ENCODE measurements at places on chromosomes 2 and 18.

DNA sequence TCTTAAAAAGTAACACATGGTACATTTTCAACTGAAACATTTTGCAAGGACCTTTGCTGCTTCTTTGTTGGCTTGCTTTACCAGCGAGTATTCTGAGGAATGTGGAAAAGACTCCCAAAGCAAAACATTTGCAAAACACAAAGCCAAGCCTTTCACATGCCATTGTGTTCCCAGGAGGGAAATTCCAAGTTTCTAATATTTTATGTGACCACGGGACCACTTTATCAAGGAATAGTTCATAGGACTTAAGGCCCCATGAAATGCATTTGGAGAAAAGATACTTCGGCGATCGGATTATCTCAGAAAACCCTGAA is 26.2 kb downstream of the CYP27C1 start:
- no peaks in the 10 kb centered on the region for H3K27me3 ChIP-seq
- no peak overlapping the region for H3K27ac ChIP-seq
- H3K36me3 ChIP-seq: no peaks in the 10 kb centered on the region
- H3K4me1 ChIP-seq: no peaks in the 10 kb centered on the region
- no peak overlapping the region for H3K4me3 ChIP-seq

DNA sequence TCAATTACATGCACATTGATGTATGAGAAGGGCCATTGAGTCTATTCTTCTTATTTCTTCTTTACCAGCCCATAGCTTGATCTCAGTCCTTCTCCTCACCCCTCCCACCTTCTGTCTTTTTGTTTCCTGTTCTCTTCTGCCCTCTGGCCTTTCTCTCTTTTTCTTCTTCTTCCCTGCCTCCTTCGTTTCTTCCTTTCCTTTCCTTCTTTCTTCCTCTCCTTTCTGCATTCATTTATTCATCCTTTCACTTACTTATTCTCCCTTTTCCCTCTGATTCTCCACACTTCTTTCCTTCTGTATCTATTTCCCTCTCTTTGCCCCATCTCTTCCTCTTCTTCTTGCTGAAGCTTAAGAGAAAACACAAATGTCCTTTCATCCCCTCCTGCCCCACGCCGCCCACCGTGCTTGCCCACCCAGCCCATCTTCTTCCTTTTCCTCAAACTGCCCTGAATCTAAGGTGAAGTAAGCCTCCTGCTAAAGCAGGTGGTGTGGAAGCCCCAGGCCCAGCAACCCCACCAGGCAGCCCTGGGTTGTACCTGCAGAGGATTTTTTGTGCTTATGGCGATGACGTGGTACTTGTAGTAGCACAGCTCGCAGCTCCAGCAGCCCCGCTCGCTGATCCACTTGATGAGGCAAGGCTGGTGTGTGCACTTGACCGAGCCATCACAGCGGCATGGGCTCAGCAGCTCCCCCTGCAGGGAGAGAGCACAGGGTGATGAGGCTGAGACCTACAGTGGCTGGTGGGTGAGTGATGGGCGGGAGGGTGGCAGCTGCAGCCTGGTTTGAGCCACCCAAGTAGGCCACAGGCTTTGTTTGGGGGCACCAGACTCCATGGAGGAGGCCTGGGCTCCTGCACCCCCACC is 89.0 kb downstream of the MARCHF4 start:
- H3K36me3 ChIP-seq: no peaks in the 10 kb centered on the region
- DNase-seq: no peak
- no peaks in the 10 kb centered on the region for H3K4me1 ChIP-seq
- H3K4me3 ChIP-seq: no peak overlapping the region
- H3K27ac ChIP-seq: no peak overlapping the region

GRCh38 chr18:32287249-32287648 is 97.4 kb downstream of the MEP1B start:
- H3K36me3 ChIP-seq: no peaks in the 10 kb centered on the region
- no peak overlapping the region for H3K4me3 ChIP-seq
- H3K27ac ChIP-seq: no peak overlapping the region
- H3K27me3 ChIP-seq: no peaks in the 10 kb centered on the region

GRCh38 chr2:72694715-72695496 is 130.9 kb downstream of the EXOC6B start:
- no peaks in the 10 kb centered on the region for H3K36me3 ChIP-seq
- H3K4me1 ChIP-seq: no peaks in the 10 kb centered on the region

DNA sequence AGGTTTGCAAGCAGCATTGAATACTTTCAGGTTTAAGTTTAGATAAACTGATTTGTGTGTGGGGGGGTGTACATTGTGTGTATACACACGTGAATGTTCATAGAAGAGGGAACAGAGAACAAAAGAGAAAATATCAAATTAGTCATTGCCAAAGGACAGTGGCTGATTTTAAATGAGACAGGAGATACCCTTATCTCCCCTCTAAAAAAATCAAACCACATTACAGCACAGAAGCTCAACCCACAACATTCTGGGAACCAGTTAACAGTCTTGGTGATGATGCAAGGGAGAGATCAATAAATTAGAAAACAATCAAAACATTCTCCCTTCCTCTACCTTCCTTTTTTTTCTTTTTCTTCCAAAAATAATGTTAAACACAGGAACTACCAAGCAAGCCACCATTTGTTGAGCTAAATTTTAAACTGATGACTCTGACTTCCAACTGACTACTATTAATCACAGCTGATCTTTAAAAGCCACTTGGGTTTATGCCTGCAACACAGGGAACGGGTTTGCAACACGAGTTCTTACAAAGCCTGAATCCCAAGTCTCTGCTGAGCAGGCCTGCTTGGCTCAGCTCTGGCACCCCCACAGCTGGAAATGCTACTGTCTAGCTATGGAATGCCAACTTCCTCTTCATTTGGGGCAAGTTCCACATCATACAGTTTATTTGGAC is 119.2 kb upstream of the ACVR1C start:
- H3K27me3 ChIP-seq: no peaks in the 10 kb centered on the region
- H3K4me3 ChIP-seq: no peak overlapping the region
- no peak overlapping the region for H3K27ac ChIP-seq
- DNase-seq: no peak
- peaks cover 10% of the 10 kb centered on the region for H3K36me3 ChIP-seq

- DNase-seq: no peak
- H3K36me3 ChIP-seq: no peaks in the 10 kb centered on the region
- no peaks in the 10 kb centered on the region for H3K4me1 ChIP-seq
- no peak overlapping the region for H3K4me3 ChIP-seq
- no peaks in the 10 kb centered on the region for H3K27me3 ChIP-seq
These were observed 255.1 kb upstream of the TMEM200C start for GRCh38 chr18:6150430-6150829.

DNA sequence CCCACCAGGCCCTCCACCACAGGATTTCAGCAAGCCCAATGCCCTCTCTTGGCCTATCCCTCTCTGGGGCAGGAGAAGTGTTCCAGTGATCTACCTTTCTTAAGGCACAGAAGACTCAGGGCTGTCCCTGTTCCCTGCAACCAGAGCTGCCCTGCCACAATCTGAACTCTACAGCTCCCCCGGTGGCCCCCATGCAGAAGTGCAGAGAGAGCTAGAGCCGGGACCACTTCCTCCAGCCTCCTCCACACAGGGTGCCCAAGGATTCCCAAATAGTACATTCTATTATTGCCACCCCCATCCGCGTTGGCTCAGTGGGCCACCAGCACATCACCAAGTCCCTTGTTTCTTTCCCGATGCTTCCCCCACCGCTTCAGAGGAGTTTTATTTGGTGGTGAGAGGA is 114.8 kb upstream of the PTPRM start:
- H3K36me3 ChIP-seq: no peaks in the 10 kb centered on the region
- no peak overlapping the region for H3K4me3 ChIP-seq
- DNase-seq: no peak
- H3K4me1 ChIP-seq: no peaks in the 10 kb centered on the region

GRCh38 chr18:71327441-71327840 is 1038.6 kb downstream of the SOCS6 start:
- H3K36me3 ChIP-seq: no peaks in the 10 kb centered on the region
- DNase-seq: no peak
- H3K27me3 ChIP-seq: no peaks in the 10 kb centered on the region
- no peaks in the 10 kb centered on the region for H3K4me1 ChIP-seq

DNA sequence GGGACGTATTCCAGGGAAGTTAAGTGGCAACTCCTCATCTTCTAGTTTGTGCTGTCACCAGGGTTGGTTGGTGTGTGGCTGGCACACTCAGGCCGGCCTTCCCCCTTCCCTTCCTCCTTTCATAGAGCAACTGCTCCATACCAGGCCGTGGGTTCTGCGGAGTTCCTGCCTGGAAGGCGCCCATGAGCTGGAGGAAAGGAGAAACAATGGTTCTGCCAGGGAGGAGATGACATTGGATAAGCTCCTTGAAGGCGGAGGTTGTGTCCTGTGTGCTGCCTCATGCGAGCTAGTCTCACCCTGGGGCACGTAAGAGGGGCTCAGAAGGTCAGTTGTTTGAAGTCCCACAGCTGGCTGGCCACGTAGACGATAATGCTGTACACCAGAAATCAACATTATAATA is 19.2 kb downstream of the ASAP2 start:
- H3K27ac ChIP-seq: no peak overlapping the region
- H3K36me3 ChIP-seq: no peaks in the 10 kb centered on the region
- H3K4me1 ChIP-seq: no peaks in the 10 kb centered on the region
- H3K4me3 ChIP-seq: no peak overlapping the region

DNA sequence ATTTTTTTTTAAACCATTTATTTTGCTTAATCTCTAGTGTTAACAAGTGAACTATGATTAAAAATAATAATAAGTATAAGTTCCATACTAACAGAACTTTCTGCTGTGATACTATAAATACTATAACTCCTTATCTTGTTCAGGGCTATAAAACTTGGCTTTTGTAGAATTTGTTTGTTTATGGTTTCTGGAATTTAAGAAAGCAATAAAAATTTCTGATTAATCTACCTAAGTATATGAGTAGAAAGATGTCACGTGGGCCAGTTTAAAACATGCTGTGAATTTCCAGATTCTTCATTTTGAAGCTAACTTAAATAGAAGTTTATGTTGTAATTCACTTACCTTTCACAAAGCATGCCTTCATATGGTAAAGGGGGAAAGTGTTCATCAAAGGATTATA is 1236.3 kb upstream of the ACVR2A start:
- no peak overlapping the region for H3K4me3 ChIP-seq
- H3K27ac ChIP-seq: no peak overlapping the region
- H3K36me3 ChIP-seq: no peaks in the 10 kb centered on the region
- no peak for DNase-seq

DNA sequence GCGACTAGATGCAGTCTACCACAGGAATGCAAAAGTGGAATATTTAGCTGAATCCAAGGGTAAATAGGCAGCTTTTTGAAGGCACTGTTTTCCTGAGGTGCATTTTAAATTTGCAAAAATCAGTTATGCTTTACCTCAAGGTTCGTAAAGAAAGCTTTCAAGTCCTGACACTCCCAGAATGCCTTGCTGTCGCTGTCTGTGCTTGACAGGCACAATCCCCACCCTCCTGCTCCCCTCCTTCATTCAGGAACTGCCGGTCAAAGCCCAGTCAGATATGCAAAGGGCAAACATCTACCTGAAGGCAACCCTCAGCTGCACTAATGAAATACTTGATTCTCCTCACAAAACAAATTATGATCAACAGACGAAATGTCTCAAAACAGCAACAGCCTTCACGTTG is 97.4 kb upstream of the DDX18 start:
- no peak overlapping the region for H3K27ac ChIP-seq
- DNase-seq: no peak
- H3K4me3 ChIP-seq: no peak overlapping the region

DNA sequence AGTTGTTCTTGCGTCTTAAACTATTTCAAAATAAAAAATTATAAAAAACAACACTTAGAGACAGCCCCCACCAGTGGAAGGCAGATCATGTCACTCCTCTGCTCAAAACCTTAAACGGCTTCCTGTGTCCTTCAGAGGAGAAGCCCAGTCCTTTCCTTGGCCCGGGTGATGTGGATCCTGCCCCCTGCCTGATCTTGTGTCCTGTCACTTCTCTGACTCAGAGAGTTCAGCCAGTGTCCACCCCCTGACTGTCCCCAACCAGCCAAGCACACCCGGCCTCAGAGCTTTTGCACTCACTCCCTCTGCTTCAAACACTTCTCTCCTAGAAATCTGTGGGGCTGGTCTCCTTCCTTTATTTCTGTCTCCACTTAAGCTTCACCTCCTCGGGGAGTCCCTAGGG is 35.4 kb downstream of the TOGARAM2 start:
- H3K36me3 ChIP-seq: no peaks in the 10 kb centered on the region
- DNase-seq: no peak
- peaks cover 68% of the 10 kb centered on the region for H3K4me1 ChIP-seq

- H3K27ac ChIP-seq: peak overlapping the region; percentile 28
- no peak for DNase-seq
- H3K27me3 ChIP-seq: no peaks in the 10 kb centered on the region
- H3K4me3 ChIP-seq: no peak overlapping the region
These were observed 76.9 kb downstream of the TTC21B start for GRCh38 chr2:165876712-165877111.

DNA sequence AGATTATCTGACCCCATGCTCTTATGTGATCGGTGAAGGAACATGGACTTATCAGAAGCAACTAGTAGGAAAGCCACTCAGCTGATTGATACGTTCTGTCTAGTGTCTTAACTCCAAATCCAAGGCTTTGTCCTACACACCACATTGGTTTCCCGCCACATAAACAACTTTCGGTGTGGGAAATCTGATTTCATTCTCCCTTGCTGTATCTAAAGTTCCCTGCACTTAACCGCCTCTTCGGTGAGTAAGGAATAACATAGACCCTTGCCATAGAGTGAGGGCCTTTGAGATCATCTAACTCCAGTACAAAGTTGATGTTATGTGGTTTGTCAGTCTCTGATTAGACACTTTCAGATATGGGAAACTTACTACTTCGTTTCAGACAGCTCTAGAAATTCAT is 538.2 kb upstream of the TNP1 start:
- no peaks in the 10 kb centered on the region for H3K4me1 ChIP-seq
- H3K27me3 ChIP-seq: no peaks in the 10 kb centered on the region
- H3K36me3 ChIP-seq: no peaks in the 10 kb centered on the region
- H3K4me3 ChIP-seq: no peak overlapping the region
- no peak for DNase-seq

DNA sequence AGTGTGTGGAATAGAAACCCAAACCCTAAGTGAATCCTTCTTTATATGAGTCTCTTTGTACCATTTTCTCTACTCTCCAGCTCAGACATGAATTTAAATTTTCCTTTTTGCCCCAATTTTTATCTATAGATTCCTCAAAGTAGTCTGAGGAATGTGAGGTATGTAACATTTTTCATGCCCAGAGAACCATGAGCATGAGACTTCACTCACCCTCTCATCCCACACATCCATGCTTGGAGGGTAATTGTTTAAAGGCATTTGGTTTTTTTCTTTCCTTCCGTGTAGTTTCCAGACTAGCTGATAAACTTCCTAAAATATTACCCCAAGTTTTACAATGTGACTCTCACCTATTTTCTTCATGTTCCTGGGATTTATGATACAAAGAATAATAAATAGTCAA is 2056.8 kb upstream of the CELF4 start:
- H3K36me3 ChIP-seq: no peaks in the 10 kb centered on the region
- no peaks in the 10 kb centered on the region for H3K27me3 ChIP-seq
- no peak for DNase-seq
- H3K4me3 ChIP-seq: no peak overlapping the region
- H3K27ac ChIP-seq: no peak overlapping the region
- H3K4me1 ChIP-seq: no peaks in the 10 kb centered on the region

DNA sequence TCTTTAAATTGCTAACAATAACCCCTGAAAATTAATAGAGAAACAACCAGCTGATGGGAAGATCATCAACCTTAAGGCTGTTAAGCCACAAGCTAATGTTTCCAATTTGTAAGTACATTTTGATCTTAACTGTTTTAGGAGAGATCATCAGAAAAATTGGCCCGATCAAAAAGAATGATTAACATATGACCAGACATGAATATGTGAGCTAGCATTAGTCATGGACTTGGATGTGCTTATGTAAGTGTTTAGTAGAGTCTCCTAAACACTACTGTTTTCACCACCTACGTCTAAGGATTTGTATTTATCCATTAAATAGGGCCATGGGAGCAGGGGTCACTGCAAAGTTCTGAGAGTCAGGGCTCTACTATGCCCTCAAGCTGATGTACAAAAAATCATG is 4.3 kb downstream of the LMAN1 start:
- H3K27ac ChIP-seq: no peak overlapping the region
- no peak for DNase-seq
- no peaks in the 10 kb centered on the region for H3K27me3 ChIP-seq
- peaks cover 4% of the 10 kb centered on the region for H3K36me3 ChIP-seq
